ENCODE measurements at places on chromosomes 16 and 17. TPM values are rescaled to one million over a fixed set of nuclear protein-coding genes. Genes with fewer than 3 reads are reported as not detected.

Gene MT1G
- not detected for total RNA-seq

Gene FBXL16
- total RNA-seq, result 5.9 TPM

DNA sequence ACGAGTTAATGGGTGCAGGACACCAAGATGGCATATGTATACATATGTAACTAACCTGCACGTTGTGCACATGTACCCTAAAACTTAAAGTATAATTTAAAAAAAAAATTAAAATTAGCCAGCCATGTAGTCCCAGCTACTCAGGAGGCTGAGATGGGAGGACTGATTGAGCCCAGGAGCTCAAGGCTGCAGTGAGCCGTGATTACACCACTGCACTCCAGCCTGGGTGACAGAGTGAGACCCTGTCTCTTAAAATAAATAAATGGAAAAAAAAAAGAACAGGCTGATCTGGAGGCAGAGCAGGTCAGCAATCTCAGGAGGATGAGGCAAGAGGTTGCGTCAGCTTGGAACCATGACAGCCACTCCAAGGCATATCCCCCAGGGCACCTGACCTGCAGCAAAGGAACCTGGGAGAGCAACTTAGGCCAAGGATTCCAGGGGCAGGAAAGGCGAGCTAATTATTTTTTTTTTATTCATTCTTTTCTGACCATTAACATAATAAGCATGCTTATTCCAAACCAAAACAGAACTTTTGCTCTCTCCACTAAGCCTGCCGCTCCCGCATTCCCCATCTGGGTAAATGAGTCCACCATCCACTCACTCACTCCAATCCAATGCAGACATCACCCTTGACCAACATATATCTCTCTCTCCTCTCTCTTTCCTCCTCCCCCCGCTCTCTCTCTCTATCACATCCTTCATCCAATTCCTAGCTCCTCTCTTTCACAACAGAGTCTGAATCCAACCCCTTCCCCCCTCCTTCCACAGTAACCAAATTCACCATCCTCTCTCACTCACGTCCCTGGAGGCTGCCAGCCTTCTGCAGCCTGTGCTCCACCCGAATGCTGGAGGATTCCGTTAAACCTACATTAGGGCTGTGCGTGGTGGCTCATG is 47.7 kb downstream of the TK2 start:
- DNase-seq, result no peak

Gene SMIM22
- not detected for total RNA-seq

Gene ZNF385C
- 1.5 TPM for total RNA-seq

DNA sequence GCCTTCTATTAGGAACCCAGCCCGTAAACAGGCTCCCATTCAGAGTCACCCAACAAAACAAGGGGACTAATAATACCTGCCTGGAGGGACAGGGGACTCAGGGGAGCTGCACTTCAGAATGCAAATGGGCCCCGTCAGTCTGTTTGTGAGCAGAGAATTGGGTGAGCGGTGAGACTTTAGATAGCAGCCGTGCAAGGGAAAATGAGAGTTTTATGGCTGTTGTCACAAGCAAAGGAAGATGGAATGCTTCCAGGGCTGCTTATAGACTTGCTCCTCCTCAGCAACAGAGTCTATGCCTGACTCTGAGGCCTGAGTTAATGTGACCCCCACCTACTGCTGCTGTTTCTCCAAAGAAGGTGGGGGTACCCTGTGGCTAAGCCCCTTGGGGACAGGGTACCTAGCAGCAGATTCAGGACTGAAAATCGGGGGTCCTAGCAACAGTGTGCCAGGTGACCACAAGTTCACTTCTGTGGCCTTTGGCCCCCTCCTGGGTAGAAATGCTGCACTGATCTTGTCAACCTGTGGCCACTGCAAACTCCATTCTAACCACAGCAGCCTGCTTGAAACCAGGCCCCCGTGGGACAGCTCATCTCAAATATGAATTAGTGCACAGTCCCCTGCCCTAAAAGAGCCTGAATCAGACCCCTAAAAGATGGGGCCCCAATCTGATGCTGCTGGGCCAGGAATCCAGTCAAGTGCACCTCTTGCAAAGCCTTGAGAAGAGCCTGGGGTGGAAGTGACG is 126.4 kb downstream of the C16orf78 start:
- DNase-seq, result no peak

GRCh38 chr16:64498363-64498762 is 623.5 kb downstream of the CDH11 start:
- no peak for DNase-seq

Gene KRTAP2-3
- total RNA-seq, result 4.9 TPM

DNA sequence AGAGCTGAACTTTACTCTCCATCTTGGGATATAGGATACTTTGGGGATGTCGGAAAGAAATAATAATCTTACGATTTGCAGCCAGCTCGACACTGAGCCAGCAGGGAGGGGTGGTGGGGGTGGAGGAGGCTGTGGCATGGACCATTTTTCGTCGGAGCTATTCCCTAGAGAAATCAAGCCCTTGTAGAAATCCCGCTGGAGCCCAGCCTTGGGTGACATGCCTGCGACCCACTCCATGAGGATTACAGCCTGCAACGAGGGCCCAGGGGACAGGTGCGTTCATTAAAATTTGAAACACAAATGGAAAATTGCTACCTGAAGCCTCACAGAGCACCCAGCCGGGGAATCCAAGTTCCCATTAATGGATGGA is 82.8 kb upstream of the GSE1 start:
- DNase-seq, result no peak

GRCh38 chr16:677316-678190 is 2.1 kb downstream of the RHBDL1 start:
- DNase-seq, result no peak

All from Caco-2 (cell line).